Inflammatory macrophage (primary cell): ENCODE measurements at places on chromosomes 12 and 14.

DNA sequence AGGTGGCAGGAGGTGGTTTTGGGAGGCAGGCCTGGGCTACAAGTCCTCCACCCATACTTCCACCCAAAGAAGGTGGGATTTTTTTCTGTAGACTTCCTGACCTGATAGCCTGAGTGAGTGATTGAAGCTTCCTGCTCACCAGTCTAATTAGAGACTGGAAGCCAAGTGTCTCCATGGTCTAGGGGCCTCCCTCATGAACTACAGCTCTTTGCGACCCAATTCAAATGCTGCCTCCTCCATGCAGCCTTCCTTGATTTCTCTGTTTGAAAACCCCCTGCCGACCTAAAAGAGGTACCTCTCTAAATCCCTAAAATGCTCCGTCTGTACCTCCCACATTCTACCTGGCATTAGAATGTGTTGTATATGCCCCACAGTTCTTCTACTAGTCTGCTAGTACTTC, 124.9 kb downstream of the PLXNC1 start:
- no peak for DNase-seq

DNA sequence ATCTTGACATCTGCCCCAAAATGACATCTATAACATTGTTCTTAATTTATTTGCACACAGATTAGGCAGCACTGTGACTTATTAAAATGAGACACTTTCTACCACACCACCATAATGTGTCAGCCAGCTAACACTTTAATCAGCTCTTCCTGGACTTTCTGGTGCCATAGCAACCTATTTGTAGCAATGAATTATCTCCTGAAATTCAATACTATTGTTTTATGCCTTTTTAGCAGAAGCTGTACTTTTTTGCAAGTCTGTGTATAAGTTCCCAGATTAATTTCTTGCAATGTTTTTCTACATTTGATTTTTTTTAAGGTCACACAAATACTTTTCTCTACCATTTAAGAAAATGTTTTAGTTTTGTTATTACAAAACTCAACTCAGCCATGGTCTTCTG, 72.8 kb upstream of the SAV1 start:
- DNase-seq = no peak

DNA sequence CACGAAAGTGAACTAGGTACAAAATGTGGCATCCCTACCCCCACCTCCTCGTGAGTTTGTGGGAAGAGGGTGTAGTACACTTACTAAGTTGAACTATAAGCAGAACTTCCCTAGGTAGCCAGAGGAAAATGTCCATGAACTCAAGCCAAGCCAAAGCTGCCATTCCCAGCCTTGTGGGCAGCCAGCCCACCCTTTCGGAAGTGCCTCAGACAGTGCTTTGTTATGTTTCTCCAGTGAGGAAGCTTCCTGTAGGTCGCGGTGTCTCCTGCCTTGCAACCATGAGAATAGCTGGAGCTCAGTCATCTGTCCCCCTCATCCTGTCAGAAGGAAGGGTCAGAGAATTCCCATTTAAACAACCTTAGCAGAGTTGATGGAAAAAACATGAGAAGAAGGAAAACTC, 266.9 kb downstream of the DUSP6 start:
- DNase-seq = no peak

- no peak for DNase-seq
These were observed 80.4 kb downstream of the EML1 start for GRCh38 chr14:99873653-99874052.

GRCh38 chr12:132400011-132400641, 70.7 kb upstream of the GALNT9 start:
- DNase-seq = no peak

DNA sequence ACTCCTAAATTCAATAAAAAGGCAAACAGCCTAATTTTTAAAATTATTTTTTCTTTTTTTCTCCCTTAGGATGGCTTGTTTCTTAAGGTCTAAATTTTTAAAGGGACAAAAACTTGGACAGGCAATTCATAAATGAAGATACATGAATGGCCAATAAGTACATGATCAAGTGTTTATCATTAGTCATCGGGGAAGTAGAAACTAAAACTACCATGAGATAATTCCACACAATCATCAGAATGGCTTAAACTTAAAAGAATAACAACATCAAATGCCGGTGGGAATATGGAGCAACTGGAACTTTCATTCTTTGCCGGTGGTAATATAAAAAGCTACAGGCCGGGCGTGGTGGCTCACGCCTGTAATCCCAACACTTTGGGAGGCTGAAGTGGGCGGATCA, 29.1 kb downstream of the MOK start:
- no peak for DNase-seq
